CD8-positive, alpha-beta memory T cell (primary cell): ENCODE measurements at places on chromosomes 3 and 15. TPM values are rescaled to one million over a fixed set of nuclear protein-coding genes. Genes with fewer than 3 reads are reported as not detected.

WDR76 gene
- total RNA-seq = 75.6 TPM

FBXL22 gene
- 0.84 TPM for total RNA-seq

GRCh38 chr3:184096811-184097383 is at the start of gene HTR3E:
TSS of gene HTR3E (plus strand) at chr3:184097064. CDS start at chr3:184097530, 466 bp downstream.
- no peaks in the 10 kb centered on the region for H3K27me3 ChIP-seq

- no peaks in the 10 kb centered on the region for H3K27me3 ChIP-seq
- no peaks in the 10 kb centered on the region for H3K36me3 ChIP-seq
- no peak overlapping the region for H3K27ac ChIP-seq
- H3K4me1 ChIP-seq = no peaks in the 10 kb centered on the region
- no peak overlapping the region for H3K4me3 ChIP-seq
These were observed 221.5 kb downstream of the P3H2 start for GRCh38 chr3:189899186-189899585.

- H3K27me3 ChIP-seq = no peaks in the 10 kb centered on the region
- DNase-seq = no peak
- H3K27ac ChIP-seq = no peak overlapping the region
- H3K4me3 ChIP-seq = peak overlapping the region; percentile 21
- peaks cover 86% of the 10 kb centered on the region for H3K4me1 ChIP-seq
- peaks cover 7% of the 10 kb centered on the region for H3K36me3 ChIP-seq
These were observed 6.7 kb downstream of the TNFSF10 start for GRCh38 chr3:172516318-172517214.
